ENCODE measurements at places on chromosomes 6 and 20. TPM values are rescaled to one million over a fixed set of nuclear protein-coding genes. Genes with fewer than 3 reads are reported as not detected.

The BFSP1 gene
- total RNA-seq, result 1.5 TPM

The FAM210B gene
- total RNA-seq, result 44.0 TPM

The HLA-DQA2 gene
- 6.3 TPM for total RNA-seq

The SLC17A2 gene
- total RNA-seq, result not detected

The BTBD9 gene
- 22.9 TPM for total RNA-seq

The GDAP1L1 gene
- not detected for total RNA-seq

The LTA gene
- total RNA-seq, result 0.47 TPM

The DYNLT2 gene
- total RNA-seq, result 3.1 TPM

DNA sequence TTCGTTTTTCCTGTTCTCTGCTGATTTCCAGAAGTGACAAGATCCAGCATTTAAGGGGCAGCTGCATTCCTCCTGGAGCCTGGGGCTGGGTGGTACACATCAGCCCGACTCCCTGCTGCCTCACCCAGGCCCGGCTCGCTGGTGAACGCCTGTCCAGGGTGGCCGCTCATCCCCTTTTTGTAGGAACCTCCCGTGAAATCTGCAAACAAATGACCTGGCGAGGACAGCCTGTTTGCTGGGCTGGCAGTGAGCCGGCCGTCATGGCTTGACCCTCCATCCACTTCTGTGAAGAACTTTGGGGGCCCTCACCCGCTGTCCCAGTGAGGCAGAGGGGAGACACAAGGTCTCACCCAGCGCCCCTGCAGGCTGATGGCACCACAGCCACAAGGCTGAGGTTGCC, 39.0 kb downstream of the PYGB start:
- DNase-seq, result peak; percentile 74

DNA sequence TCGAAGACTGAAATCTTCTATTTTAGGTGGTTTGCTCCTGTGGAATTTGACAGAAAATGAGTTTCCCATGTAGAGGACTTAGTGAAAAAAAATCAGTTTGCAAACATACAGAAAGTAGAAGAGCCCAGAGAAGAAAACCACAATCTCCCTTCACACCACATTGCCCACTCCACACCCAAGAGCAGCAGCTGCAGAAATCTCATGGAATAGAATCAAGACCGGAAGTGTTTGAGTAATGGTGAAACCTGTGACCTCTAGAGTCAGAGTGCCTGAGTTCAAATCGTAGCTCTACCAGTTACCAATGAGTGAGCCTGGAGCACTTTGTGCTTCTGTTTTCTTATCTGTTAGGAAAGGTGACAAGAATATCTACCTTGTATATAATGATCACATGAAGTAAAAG, 4.6 kb downstream of the SIRPG start:
- no peak for DNase-seq

DNA sequence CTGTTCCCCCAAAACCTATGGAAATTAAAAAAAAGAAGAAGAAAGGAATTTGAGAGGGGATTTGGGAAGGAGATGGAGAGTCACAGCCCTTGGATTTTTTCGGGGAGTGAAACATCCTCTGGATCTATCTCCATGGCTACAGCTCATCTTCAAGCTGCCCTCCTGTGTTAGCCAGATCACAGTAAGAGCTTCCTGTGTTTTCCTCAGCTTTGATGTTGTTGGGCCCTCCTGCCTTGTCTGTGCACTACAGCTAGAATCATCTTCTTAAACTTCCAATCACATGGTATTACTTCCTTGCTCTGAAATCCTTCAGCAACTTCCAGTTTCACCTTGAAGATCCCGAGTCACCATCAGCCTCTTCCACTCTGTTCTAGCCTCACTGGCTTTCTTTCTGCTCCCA, 207.8 kb upstream of the ZFP64 start:
- DNase-seq, result no peak

DNA sequence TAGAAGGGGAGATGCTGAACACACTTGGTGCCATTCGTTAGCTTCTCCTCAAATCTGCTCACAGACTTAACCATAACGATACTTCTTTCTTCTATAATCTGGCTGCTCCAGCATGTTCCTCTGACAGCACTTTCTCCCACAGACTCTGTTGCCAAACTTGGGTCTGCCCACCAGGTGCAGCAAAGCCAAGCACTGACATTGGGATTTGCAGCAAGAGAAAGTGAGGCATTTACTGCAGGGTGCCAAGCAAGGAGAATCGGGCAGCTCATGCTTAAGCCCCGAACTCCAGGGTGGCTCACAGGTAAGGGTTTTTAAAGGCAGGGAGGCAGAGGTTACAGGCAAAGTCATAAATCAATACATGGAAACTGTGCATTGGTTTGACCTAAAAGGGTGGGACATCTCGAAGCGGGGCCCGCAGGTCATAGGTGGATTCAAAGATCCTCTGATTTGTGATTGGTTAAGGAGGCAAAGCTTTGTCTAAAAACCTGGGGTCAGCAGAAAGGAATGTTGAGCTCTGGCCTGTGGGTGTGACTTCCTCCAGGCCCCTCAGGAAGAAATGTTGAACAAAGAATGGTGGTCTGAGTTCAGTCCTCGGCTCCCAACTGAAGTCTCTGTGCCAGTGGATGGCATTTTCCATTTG, 25.1 kb upstream of the PNPLA1 start:
- DNase-seq, result no peak

DNA sequence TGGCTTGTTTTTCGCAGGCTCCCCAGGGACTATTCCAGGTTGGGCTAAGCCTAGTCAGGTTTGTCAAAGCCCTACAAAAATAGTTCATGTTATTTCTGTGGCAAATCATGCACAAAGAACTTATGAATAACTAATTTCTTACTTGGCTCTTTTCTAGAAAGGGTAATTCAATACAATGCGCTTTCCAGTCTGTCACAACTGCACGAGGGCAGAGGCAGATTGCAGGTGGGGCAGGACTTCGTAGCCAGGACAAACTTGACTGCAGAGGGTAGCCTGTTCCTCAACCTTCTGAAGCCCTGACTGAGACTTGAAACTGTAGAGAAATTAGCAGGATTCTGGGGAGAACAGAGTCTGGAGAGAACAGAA, 253.5 kb downstream of the QKI start:
- DNase-seq, result no peak

GRCh38 chr6:97963193-97963592, 680.2 kb upstream of the MMS22L start:
- no peak for DNase-seq

DNA sequence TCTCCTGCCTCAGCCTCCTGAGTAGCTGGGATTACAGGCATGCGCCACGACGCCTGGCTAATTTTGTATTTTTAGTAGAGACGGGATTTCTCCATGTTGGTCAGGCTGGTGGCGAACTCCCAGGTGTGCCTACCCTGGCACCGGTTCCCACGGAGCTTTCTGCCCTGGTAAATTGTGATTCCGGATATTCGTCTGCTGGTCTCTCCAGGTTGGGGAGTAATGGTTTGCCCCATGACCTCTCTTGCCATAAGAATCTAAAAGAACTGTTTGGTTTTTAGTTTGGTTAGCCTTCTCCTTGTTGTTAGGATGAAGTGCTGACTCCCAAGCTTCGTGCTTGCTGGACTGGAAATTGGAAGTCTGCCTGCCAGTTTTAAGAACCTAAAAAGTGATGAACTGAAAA, 223.8 kb downstream of the BCAS1 start:
- no peak for DNase-seq

DNA sequence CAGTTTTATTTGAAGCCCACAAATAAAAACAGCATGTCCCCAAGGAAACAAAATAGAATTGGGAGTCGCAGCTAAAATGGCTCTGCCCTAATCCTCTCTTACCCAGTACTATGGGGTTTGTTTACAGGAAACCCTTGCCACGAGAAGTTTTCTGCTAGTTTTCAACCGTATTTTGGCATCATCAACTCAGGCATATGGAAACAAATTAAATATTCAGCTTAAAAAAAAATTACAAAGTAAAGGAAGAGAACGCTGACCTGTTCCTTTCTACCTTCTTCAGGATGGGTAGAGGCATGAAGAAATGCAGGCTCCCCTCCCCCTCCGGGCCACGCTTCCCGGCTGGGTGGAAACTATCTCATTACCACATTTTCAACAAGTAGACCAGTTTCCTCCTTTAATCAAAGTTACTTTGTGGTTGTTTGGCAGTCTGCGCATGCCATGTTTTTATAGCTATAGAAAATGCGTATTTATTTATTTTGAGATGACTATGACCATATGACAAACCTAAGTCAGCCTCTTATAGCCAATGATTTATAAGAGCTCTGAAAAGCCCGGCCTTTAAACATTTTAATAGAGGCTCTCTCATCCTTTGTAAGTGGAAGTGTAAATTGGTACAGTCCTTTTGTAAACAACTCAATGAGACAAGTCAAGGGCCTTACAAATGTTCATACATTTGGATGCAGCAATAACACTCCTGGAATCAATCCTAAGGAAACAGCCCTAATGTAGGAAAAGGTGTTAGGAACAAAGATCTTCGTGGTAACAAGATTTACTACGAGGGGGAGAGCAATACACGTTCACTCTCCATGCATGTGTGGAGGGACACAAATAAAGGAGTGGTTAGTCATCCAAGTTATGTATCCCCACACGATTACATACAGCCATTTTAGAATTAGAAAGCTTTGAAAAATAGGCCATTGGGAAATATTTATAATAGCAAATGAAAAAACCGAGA, 16.1 kb upstream of the ZNF217 start:
- DNase-seq, result peak; percentile 66

DNA sequence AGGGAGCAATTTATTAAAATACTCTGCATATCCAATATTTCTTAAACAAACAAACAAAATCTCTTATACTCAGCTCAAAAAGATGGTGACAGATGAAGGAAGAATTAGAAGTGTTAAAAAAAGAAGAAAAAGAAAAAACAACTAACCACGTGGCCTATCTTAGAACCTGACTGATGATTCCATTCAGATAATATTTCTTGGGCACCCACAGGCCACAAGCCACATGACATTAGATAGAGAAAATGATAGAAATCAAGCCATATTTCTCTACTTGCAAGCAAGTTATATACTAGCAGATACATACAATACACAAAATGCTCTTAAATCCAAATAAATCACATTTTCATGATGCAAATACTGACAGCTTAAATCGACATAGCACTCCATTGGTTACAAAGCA, 14.5 kb upstream of the RAMACL start:
- DNase-seq, result no peak

DNA sequence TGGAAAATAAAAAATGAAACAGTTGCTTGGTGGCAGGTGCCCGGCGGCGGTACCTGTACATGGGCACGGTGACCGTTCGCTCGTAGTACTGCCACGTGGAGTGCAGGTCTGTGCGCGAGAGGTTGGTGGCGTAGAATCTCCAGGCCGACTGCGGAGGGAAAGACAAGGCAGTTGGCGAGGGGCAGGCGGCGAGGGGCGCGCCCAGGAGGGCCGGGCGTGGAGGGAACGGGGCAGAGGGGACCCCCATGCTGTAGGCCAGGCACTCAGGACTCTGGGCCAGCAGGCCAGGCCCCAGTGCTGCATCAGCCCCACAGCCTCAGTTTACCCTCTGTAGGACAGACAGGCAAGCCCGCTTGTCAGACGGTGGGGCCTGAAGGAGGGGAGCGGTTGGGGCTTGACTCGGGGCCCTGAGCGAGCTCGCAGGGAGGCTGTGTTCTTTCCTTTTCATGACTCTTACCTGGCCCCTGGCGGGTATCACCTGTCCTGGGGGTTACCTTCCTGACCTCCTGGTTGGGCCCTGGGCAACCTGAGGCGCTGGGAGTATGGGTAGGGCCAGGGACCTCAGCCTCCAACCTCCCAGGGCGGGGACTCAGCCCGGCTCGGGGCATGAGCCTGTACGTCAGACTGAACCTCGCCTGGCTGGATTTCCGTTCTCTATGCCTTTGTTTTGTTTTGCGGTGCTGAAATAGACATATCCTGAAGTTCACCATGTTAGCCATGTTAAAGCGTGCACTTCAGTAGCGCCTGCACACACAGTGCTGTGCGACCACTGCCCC, 38.5 kb downstream of the KCNQ2 start:
- DNase-seq, result no peak

DNA sequence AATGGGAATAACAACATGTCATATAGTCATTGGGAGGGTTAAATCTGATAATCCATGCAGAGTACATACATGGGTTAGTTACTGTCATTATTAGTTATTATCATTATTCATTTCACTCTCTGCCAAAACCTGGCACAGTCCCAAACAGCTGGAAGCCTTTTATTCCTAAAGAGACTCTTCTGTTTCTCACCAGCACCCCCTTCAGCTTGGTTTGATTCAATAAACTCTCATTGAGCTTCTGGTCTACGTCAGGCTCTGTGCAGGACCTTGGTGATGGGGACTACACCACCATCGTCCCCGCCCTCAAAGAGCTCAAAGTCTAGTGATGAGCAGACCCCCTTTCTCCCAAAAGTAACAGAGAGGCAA, 2.3 kb downstream of the KCNK15 start:
- no peak for DNase-seq

Data from suprapubic skin (tissue), 4 donors.